ENCODE measurements at places on chromosomes 2 and 18. TPM values are rescaled to one million over a fixed set of nuclear protein-coding genes. Genes with fewer than 3 reads are reported as not detected.

GRCh38 chr18:2641638-2642037, 13.9 kb upstream of the SMCHD1 start:
- H3K36me3 ChIP-seq: no peaks in the 10 kb centered on the region
- no peaks in the 10 kb centered on the region for H3K4me1 ChIP-seq
- no peak for DNase-seq
- H3K27ac ChIP-seq: no peak overlapping the region

- H3K4me3 ChIP-seq: no peak overlapping the region
- H3K27me3 ChIP-seq: no peaks in the 10 kb centered on the region
- no peak for DNase-seq
Observed at GRCh38 chr18:31667185-31667584, 17.2 kb downstream of the B4GALT6 start.

DNA sequence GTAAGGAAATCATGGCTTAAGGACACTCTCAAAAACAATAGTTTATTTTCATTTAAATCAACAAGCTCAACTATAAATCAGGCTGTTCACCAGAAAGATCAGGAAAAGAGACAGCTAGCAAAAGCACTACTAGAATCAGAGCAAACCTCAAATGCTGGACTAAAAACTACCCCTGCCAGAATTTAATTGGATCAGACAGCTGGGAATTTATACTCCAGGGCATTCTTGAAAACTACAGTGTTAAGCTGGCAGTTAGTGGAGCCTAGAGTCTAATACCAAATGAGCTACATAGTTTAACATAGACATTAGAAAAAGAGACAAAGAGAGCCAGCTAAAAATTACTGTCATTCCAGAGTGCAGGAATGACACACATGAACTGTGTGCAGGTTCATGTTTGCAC, 1016.4 kb upstream of the CRIM1 start:
- no peak overlapping the region for H3K27ac ChIP-seq
- no peaks in the 10 kb centered on the region for H3K4me1 ChIP-seq
- no peaks in the 10 kb centered on the region for H3K36me3 ChIP-seq
- H3K4me3 ChIP-seq: no peak overlapping the region

DNA sequence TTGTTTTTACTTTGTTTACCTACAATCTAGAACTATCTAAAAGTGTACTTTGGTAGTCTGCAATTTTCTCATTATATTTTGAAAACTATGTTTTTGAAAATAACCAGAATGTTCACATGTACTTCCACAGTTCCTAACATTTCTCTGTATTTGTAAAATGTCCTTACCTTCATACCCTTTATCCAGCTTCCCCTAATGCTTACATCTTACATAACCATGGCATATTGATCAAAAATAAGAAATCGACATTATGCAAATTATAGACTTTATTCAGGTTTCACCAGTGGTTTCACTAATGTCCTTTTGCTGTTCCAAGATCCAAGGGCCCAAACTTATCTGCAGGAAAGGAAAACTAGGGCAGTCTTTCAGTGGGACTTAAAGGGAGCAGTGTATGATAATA, 114.1 kb downstream of the PLEKHM3 start:
- no peak for DNase-seq
- no peaks in the 10 kb centered on the region for H3K4me1 ChIP-seq
- H3K27ac ChIP-seq: no peak overlapping the region
- no peak overlapping the region for H3K4me3 ChIP-seq

DNA sequence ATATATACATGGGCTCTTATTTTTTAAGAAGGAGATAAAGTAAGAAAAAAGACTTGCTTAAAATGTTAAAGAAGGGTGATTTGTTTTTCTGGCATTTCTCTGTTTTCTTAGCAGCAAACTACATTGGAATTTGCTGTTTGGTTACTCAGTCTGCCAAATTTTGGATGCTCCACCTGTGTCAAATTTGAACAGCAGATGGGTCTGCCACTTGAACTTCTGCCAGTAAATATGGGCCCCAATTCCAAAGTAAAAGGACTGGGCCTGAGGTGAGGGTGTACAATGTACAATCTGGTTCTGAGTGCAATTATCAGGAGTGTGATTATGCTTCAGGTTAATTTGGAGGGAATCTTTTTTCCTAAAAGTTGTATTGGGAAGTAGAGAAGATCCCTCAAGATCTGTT, 794.5 kb downstream of the DSC3 start:
- no peak overlapping the region for H3K4me3 ChIP-seq
- no peaks in the 10 kb centered on the region for H3K4me1 ChIP-seq
- H3K27me3 ChIP-seq: no peaks in the 10 kb centered on the region
- H3K36me3 ChIP-seq: no peaks in the 10 kb centered on the region

GRCh38 chr2:13492262-13492661, 775.5 kb downstream of the TRIB2 start:
- H3K4me1 ChIP-seq: no peaks in the 10 kb centered on the region
- H3K27me3 ChIP-seq: no peaks in the 10 kb centered on the region
- H3K27ac ChIP-seq: no peak overlapping the region
- H3K36me3 ChIP-seq: no peaks in the 10 kb centered on the region

DNA sequence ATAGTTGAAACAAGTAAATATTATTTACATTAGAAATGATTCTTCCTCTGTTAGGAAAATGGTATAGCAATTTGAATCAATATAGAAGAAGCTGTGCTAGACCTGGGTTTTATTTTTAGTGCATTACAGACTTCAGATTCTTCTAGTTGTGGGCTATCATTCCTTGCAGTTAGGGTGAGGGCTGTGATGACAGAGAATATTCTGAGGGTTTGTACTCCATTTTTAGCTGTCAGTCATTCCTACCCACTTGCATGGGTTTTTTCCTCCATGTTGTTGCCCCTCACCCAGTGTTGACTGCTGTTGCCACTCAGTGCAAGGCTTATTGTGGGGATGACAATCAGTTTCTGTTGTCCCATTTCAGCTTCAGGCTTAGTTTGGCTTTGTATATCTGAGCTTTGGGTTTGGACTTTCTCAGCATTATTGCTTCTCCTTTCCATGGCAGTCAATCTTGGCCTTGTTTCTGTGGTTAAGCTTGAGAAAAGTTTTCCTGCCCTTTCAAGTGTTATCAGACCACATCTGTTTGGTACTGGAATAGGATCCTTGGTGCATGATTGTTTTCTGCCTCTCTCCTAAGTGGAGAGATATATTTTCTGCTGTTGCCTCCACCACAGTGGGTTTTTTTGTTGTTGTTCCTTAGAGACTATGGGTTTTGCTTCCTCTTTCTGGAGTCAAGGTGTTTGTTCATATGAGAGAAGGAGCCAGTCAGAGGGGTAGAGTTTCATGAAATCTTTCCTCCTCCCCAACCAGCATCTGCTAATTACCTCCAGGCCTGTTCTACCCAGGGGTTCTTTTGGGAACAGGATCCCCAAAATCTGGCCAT, 312.7 kb upstream of the CWC22 start:
- H3K27me3 ChIP-seq: no peaks in the 10 kb centered on the region
- no peak overlapping the region for H3K27ac ChIP-seq
- H3K36me3 ChIP-seq: no peaks in the 10 kb centered on the region
- no peak for DNase-seq
- H3K4me1 ChIP-seq: no peaks in the 10 kb centered on the region

The TMEM87B gene
- total RNA-seq: 52.0 TPM

The C2orf72 gene
- 7.2 TPM for total RNA-seq

The IAH1 gene
- total RNA-seq: 54.7 TPM

Measured in breast epithelium (tissue), 4 donors.